Mammary epithelial cell (primary cell): ENCODE measurements at places on chromosomes 2 and 18. TPM values are rescaled to one million over a fixed set of nuclear protein-coding genes. Genes with fewer than 3 reads are reported as not detected.
A peak's percentile ranks its signal among the peaks of the same experiment; 100 is the strongest.

The RFX8 gene
- 0.69 and 0.82 TPM in 2 replicates for total RNA-seq

DNA sequence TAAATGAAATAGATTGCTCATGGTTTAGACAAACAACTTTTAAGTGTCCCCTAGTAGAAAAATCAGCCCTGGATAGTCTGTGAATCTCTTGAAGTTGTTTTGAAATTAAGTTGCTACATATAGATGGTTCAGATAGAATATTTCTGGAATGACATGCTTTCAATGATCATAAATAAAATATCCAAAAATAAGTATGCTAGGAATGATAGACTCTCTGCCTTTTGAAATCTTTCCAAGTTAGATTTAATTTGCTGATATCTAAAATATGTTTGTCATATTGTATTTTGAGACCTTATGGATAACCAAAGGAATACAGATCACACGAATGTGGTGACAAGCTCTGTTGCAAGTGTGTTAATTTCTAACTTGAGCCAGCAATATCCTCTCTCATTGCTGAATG lies 488.7 kb downstream of the THSD7B start:
- peak; percentile 2 for DNase-seq

DNA sequence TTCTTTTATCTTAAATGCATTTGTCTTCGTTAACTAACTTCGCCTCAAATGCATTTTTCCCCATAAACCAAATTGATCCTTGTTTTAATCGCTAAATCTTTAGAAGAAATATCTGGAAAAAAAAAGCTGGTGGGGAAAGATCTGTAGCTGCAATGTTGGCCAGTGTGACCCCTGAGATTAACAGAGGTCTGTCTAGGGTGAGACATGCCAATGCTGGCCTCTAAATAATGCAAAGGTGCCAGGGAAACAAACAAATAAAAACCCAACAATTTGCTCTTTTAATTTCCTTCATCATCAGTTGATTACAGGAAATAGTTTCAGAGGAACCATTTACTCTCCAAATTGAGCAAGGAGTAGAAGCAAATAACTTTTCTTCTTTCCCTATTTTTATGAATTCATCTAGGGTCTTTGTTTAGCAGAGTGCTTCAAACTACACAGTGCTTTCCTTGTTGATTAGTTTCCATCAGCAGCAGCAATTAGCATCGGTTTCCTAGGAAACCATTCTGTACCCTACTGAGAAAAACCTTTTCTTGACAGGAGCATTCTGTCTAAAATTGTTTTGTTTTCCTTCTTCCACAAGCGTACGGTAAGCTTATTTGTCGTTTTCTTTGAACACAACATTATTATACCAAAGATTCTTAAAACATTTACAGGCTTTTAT lies 100.5 kb upstream of the UNC80 start:
- DNase-seq, result no peak

The TXNDC2 gene
- not detected for total RNA-seq

DNA sequence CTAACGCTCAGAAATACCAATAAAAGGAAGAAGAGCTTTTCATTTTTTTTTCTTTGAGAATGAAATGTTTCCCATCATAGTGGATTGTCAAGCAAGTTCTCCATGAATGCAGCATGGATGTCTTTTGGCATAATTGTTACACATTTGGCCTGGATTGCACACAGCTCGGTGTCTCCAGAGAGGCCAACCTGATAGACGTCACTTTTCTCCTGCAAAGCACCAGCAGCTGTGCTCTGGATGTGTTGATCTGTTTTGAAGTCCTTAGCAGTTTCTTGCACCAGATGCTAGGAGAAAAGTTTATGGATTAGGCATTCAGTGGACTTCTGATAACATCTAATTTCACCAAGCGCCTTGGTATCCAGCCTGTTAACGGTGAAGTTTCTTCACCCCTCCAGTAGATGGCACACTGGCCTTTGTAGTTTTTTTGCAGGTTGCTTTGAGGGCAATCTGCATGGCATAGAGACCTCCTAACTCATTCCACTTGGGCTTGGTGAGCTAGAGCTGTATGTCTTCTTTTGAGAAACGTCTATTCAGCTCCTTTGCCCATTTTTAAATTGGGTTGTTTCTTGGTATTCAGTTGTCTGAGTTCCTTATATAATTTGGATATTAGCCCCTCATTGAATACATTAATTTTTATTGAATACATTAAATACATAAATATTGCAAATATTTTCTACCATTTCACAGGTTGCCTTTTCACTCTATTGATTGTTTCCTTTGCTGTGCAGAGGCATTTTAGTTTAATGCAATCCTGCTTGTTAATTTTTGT lies 59.7 kb downstream of the PTH2R start:
- DNase-seq, result peak; percentile 38

The MEMO1 gene
- total RNA-seq, result 47.8 TPM

The TMEM169 gene
- total RNA-seq, result 0.24 and 0.27 TPM in 2 replicates

DNA sequence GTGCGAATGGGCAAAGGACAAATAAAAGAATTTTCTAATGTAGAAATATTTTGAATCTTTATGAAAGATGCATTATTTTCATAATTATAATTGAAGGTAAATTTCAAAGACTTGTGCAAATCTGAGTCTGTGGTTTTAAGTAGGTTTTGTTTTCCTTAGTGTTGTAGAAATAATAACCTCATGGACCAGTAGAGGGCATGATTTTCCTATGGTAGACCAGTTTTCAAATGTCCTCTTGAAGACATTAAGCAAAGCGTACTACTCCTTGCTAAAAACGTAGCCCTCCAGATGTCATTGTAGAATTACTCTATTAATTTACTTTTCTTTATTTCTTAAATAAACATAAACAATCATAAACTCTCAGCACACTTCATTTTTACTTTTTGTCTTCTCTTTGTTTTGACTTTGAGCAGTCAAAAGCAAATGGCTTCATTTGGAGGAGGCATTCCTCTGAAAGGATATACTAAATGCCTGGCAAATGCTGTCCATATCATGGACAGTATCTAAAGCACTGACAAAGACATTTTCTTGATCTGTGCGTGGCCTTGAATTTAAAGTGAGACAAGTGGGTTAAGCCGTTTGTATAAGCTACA lies 85.8 kb upstream of the FAM237A start:
- DNase-seq, result peak; percentile 26

The AKAIN1 gene
- not detected for total RNA-seq

DNA sequence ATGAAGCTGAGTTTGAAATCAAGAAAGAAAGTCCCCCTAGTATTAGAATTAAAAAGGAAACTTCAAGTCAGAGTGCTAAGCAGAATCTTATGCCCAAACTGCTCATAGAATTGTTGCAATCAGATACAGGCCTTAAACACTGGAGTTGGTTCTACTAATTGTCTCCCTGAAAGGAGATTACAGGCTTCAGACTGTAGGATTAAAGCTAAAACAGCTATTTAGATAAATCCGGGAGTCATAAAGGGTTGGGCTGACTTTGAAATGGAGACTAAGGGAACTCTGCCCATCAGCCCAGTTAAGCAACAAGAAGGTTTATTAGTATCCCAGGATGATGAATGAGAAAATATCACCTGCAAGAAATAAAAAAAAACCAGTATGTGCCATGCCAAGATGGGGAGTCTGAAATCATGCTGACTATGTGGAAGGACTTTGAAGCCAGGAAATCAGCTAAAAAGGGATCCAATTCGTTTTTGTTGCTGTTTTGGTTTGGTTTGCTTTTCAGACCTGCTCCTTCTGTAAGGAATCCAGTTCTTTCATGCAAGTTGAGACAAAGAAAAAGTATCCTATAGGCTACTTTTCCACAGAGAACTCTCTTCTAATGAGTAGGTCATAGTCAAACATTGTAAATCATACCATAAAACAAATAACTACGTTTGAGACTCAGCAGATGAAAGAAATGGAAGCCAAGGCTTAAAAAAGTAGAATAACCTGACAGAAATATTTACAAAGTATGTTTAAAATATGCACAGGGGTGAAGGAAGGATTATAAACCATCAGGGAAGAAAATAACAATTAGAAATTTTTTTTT lies 37.6 kb upstream of the MSTN start:
- no peak for DNase-seq

The LIMS3 gene
- total RNA-seq, result 2.0 and 3.4 TPM in 2 replicates

DNA sequence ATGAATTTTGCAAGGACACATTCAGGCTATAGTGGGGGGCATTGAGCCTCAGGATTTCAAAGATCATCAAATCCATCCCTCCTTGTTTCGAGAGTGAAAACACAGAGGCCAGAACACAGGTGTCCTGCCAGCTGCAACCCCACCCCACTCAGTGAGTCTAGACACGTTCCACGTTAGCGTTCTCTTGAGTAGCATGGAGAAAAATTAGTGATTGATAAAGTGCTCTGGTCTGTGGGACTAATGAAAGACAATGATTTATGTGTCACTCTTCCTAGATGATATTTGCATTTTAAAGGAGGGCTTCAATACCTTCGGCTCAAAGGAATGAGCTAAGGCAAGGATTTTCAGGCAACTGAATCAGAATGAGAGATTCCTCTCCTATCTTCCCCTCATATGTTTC lies 43.8 kb downstream of the SLC4A3 start:
- DNase-seq, result no peak

The YPEL5 gene
- 109 TPM for total RNA-seq

The SERPINB10 gene
- total RNA-seq, result not detected

The GAL3ST2 gene
- total RNA-seq, result not detected

GRCh38 chr2:222592176-222592575 lies 63.7 kb downstream of the FARSB start:
- no peak for DNase-seq

DNA sequence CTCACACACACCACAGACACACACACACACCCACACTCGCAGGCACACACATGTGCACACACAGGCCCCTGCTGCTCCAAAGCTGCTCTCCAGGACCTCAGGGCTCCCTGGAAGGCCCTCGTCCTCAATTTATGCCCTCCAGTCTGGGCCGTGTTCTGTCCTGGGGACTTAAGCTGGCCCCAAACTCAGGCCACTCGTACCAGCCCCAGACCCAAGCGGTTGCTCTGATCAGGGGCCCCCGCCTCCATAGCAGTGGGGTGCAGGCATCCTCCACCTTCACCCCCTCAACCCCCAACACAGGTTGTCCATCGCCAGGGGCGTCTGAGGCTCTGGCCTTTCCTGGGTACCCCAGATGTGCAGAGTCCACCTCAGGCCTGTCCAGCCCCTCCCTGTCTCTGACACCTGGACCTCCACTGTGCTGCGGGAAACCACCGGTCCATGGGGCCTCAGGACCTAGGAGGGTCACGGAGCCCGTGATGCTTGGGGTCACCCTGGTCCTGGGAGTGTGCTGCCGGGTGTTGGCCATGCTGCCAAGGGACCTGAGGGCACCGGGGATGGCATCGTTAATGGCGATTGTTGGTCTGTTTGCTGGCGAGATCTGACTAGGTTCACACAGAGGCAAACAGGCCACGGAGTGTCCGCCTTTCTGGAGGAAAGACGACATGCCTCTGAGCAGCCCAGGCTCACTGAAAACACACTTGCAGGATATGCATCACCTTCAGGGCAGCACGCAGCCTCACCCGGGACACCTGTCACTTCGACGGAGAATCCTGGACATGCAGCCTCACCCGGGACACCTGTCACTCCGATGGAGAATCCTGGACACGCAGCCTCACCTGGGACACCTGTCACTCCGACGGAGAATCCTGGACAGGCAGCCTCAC lies 155.6 kb downstream of the NDUFA10 start:
- DNase-seq, result no peak

The LIMS4 gene
- 2.2 and 2.6 TPM in 2 replicates for total RNA-seq

- DNase-seq, result no peak
Observed at GRCh38 chr2:151297882-151298281, 8.4 kb upstream of the NMI start.

The TSPYL6 gene
- total RNA-seq, result not detected in 2 replicates

DNA sequence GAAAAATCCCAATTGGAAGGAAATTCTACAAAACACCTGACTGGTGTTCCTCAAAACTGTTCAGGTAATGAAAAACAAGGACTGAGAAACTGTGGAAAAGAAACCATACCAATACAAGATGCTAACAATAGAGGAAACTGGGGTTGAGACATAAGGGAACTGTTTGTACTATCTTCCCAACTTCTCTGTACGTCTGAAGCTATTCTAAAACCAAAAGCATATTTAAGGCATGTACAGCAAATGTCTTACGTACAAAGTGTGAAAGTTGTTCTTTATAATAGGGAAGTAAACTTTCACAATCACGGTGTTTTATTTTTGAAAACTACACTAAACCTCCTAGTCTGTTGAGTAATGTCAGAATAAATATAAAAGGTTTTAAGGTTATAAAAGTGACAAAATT lies 776.1 kb upstream of the RAB6C start:
- DNase-seq, result no peak

The KCNE4 gene
- 0.51 and 0.71 TPM in 2 replicates for total RNA-seq

The RGPD6 gene
- 23.4 and 41.1 TPM in 2 replicates for total RNA-seq

The TMEM178A gene
- 1.5 TPM for total RNA-seq
